Activated T-cell treated with anti-CD3 and anti-CD28 coated beads, Interleukin-2, amount 50 U/mL, for 72 hours (primary cell): ENCODE measurements at places on chromosomes 5 and 9.

GRCh38 chr9:118635416-118635815 lies 733.8 kb downstream of the BRINP1 start:
- DNase-seq, result no peak

DNA sequence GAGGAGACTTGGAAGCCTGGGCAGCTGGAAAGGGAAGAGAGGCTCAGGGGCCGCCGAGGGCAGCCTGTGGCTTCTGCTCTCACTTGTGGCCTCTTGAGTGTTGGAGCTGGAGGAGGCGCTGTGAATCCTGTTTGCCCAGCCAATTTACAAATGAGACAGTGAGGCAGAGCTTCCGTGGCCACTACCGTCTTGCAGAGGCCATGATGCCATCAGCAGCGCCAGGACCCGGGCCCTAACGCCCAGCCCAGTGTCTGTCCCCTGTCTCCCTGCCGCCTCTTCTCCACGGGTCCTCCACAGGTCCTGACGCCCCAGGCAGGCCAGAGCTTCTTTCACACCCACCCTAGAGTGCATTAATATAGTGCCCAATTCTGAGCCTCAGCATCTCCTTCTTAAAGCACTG lies 172.8 kb downstream of the GOLPH3 start:
- no peak for DNase-seq

DNA sequence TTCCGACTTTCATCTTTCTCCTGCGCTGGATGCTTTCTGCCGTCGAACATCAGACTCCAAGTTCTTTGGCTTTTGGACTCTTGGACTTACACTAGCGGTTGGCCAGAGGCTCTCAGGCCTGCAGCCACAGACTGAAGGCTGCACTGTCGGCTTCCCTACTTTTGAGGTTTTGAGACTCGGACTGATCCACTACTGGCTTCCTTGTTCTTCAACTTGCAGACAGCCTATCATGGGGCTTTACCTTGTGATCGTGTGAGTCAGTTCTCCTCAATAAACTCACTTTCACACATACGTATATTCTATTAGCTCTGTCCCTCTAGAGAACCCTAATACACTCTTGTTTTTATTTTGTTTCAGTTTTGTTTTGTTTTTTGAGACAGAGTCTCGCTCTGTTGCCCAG lies 10.3 kb downstream of the FKBP15 start:
- DNase-seq, result no peak

GRCh38 chr5:78587775-78588291 lies 60.7 kb downstream of the LHFPL2 start:
- no peak for DNase-seq

GRCh38 chr5:101796427-101796826 lies 499.7 kb downstream of the SLCO4C1 start:
- DNase-seq, result no peak

- no peak for DNase-seq
These were observed 680 bp downstream of the GPX8 start for GRCh38 chr5:55160493-55161209.

- DNase-seq, result peak; percentile 23
These were observed 87.4 kb upstream of the HSPA9 start for GRCh38 chr5:138662599-138662998.

DNA sequence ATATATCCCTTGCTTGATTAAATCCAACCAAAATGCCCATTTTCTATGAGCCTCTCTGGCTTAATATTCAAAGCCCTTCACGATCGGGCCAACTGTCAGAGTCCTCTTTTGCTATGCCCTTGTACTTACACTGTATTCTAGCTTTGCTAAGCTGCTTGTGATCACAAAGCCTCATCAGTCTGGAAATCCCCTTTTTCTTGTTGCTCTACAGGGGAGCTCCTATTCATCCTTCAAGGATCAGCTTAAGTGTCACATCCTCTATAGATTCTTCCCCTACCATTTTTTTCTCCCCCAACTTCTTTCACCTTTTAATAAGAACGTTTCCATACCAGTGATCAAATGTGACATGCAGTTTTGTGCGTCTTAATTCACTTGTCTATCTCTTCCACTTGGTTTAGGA lies 450.4 kb upstream of the CHD1 start:
- DNase-seq, result no peak

DNA sequence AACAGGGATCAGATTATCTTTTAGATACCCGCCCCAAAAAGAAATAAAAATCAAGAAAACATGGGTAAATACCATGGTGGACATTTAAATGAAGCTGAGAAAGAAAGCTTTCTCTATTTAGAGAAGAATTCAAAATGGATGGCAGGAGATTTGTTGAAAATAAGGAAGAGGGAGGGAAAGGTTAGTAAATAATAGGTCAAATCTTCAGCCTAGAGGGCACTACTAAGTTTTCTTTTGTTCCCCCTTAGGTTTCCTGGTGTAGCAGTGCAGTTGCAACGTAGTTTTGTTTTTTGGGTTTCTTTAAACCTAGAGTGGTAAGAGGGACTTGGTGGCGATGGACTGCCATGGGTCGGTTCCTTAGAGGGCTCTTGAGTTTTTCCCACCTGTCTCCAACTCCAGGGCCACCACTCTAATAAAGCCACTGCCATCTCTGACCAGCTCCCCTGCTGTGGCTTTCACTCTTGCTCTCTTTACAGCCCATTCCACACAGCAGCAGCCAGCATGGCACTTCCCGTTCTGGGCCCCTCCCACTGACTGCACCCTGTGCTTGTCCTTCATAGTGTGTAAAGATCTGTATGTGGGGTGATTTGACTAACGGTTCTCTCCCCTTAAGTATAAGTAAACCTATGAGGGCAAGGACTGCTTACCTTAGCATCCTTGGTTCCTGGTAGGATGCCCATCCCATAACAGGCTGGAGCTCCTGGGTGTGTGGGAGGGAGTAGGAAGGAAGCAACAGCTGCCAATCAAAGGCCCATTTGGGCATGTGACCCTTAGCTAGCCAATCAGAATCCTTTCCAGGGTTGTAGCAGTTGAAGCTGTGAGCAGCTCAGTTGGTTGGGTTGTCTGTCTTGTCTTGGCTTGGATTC lies 118.3 kb downstream of the SLC1A3 start:
- peak; percentile 34 for DNase-seq

GRCh38 chr9:14652729-14653377 lies 40.4 kb downstream of the ZDHHC21 start:
- no peak for DNase-seq

GRCh38 chr5:110478895-110479294 lies 247.6 kb downstream of the TMEM232 start:
- DNase-seq, result no peak

DNA sequence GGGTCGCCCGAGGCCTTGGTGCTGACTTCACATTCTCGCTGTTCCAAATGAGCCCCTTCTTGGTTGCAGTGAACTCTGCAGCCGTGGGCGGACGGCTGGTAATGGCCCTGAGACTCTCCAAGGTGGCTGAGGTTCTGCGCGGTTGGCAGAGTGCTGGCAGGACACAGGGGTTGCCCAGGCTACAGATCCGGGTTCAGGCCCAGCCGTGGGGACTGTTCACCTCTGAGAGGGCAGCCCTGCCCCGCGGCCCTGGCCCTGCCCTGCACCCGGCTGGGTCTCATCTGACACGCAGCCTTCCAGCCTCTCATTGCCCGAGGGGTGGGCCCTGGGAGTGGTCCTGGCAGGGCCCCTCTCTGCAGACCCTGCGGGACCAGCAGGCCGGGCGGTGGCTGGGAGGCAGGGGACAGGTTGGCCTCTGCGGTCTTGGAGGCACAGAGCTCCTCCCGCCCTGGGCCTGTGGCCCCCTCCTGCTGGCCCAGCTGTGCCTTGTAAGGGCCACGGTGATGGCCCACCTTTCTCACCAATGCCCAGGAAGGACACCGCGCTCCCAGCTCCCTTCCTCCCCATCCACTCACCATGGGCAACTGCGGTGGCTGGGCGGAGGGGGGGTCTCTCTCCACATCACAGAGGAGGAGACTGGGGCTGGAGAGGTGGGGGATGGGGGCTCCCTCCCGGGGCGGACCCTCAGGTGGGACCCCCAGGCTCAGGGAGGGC lies 51.6 kb downstream of the AHRR start:
- no peak for DNase-seq

DNA sequence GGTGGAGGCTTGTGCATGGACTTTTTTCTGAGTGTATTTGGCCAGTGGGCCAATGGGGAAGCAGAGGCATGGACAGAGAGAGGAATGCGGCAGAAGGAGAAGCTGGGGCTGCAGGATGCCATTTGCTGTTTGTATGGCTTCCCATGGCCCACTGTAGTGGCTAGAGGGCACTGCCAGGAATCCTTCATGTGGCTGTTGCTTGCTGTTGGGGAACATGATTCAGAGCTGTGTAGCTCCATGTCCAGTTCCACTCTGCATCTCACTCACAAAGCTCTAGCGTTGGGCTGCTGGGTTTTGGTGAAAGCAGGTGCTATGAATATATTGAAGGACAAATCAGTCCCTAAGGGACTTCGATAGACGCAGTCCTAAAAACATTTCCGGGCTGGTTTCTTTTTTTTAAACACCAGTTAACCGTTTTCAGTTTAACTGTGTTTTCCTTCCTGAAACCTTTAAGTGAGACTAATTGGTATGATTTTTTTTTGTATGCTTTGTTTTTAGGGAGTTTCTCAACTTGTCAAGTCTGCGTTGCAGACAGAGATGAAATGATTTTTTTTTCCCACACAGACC lies 51.3 kb downstream of the SLC22A5 start:
- DNase-seq, result peak; percentile 41

DNA sequence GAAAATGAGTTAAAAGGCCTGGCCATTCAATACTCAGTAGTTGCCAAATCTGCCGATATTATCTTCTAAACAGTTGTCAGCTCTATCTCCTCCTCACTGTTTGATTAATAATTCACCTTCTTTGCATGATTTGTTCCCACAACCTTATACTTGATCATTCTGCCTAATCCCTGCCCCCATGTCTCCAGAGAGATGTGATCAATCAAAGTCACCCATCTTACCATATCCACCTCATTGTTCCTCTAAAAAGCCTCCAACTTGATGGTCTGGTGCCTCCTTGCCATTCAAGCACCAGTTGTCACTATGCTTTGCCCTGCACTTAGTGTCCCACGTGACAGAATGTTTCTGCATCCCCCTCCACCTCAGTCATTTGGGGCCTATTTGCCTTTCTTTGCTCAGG lies 41.3 kb downstream of the KIAA1958 start:
- DNase-seq, result no peak

DNA sequence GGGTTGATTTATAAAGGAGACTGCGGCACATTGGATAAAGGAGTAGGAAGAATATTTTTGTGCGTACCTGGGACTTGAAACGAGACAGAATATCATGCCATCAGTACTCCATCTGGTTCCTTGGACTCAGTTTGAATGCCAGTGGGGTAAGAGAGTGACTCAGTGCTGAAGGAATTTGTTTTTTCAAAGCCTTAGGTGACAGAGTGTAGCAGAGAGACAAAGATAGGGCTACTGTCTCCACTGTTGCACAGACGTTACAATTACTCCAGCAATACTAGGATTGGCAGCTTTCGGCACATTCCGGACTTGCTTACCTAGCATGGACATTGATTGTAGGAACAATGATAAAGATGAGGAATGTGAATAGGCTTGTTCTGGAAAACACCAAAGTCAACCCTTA lies 250.7 kb downstream of the KCTD16 start:
- no peak for DNase-seq

DNA sequence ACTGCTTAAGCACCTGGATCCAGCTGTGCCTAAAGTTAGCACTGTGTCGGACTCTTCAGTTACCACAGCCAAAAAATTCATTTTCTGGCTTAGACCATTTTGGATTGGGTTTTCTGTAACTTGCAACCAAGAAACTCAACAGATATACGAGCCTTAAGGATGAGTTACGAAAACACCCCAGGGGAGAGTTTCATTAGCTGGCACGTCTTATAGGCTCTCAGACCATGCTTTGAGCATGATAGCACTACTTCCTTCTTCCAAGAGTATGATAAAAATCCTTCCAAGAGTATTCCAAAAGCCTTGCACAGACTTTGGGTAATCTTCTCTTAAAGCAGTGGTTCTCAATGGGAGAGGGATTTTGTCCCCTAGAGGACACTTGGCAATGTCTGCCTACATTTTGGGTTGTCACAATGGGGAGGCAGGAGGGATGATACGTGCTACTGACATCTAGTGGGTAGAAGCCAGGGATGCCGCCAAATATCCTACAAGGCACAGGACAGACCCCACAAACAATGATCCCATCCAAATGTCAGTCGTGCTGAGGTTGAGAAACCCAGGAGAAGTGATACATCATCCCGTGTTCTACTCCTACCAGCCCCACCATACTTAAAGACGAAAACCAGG lies 64.8 kb downstream of the SMIM23 start:
- no peak for DNase-seq

- no peak for DNase-seq
These were observed 10.9 kb upstream of the MOB3B start for GRCh38 chr9:27540502-27540901.

GRCh38 chr5:141360685-141361084 lies 891 bp downstream of the PCDHGB2 start:
- no peak for DNase-seq

DNA sequence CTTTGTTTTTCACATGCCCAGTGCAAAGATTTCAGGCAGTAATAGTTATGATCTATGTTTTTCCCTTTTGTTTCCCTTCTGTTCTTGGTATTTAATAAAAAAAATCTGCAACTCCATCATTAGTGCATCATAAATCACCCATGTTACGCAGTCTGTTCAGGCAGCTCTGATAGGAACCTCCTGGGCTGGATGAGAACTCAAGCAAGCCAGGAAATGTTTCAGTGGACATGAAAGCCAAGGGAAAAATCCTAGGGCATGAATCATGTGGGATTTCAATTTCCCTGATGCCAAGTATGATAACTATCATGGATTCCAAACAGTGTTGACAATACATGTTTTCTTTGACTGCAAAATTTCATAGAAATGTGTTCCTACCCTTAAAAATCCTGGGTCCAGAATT lies 119.7 kb upstream of the TARS1 start:
- no peak for DNase-seq

DNA sequence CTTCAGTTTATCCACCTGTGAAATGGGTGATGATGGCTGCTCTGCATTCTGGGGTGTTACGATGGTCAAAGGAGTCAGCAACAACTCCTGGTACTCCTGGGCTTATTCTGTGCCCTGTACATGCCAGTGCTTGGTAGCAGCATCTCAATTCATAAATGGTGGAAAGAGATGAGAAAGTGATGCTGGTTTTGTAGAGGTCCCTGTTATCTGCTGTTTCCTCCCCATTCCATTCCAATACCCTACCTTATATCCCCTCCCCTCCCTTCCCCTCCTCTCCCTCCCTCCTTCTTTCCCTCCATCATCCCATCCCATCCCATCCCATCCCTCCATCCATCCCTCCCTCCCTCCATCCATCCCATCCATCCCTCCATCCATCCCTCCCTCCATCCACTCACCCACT lies 19.1 kb downstream of the BOD1 start:
- DNase-seq, result no peak

- no peak for DNase-seq
These were observed 294.5 kb downstream of the EBF1 start for GRCh38 chr5:158805195-158805594.

DNA sequence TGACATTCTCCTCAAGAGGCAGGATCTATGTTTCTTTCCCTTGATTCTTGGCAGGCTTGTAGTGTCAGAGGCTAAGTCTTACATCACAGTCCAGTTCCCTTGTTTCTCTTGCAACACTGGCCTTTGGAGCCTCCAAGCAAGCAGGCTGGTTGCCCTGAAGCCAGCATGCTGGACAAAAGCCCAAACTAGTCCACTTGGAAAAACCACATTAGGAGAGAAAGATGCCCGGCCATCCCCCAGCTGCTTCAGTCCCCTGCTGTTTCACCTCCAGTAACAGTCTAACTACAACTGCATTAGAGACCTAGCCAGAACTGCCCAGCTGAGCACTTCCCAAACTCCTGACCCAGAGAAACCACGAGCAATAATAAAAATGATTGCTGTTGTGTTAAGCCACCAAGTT lies 87.6 kb downstream of the ADAMTS6 start:
- DNase-seq, result no peak
